ENCODE measurements at places on chromosomes 16 and 17. TPM values are rescaled to one million over a fixed set of nuclear protein-coding genes. Genes with fewer than 3 reads are reported as not detected.

- no peak for DNase-seq
Observed at GRCh38 chr16:49459953-49460735, 86.5 kb downstream of the C16orf78 start.

DNA sequence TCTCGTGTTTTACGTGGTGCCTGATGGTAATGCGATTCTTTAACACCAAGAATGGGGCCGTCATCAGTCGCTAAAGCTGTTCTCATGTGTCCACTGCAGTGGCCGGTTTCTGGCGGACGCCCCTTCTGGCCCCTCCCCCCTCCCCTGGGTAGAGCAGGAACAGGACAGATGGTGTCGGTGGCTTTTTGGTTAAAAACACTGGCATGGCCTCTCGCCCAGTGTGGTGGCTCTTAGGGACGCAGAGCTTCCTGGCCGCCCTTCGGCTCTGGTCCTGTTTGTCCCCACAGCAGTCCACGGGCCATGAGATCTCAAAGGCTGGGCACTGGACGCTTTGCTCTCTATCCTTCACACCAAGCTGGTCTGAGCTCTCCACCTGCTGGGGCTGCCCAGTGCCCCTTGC lies 151.8 kb downstream of the BANP start:
- no peak for DNase-seq

- DNase-seq = no peak
Observed at GRCh38 chr17:81719410-81720266, 7.6 kb downstream of the SLC25A10 start.

GRCh38 chr16:58026705-58027160 lies 1.2 kb downstream of the MMP15 start:
- DNase-seq = no peak

- no peak for DNase-seq
Observed at GRCh38 chr17:2180768-2181167, 122.8 kb downstream of the SMG6 start.

The GNG13 gene
- not detected for total RNA-seq

The MYCBPAP gene
- total RNA-seq = 0.91 TPM

The HEXIM2 gene
- 4.7 TPM for total RNA-seq
